ENCODE measurements at places on chromosomes 16 and 17.

- DNase-seq = no peak
These were observed 87.6 kb downstream of the SPACA3 start for GRCh38 chr17:33079201-33079600.

DNA sequence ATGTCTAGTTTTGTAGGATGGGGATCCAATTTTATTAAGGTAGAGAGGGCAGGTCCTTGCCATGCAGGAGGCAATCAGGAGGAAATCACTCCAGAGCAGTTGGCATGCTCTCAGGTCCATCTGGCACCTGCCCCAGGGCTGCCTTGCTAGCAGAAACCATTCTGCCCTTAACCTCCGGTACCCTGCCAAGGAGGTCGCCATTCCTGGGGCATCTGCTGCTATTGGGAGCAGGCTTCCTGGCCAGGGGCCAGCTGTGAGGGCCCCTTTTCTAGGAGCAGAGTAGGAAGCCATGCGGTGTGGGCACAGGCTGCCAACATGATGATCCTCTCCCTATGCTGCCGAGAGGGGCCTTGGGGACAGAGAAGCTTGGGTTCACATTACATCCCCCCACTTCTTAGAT is 47.6 kb upstream of the MGAT5B start:
- no peak for DNase-seq

DNA sequence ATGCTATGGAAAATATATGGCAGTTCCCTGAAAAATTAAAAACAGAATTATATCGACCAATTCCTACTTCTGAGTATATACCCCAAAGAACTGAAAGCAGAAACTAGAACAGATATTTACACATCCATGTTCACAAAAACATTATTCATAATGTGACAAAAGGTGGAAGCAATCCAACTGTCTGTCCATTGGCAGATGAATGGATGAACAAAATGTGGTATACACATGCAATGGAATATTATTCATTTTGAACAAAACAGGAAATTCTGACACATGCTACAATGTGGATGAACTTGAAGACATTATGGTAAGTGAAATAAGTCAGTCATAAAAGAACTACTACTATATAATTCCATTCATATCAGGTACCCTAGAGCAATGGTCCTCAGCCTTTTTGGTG is 263.5 kb upstream of the AXIN2 start:
- DNase-seq = no peak

DNA sequence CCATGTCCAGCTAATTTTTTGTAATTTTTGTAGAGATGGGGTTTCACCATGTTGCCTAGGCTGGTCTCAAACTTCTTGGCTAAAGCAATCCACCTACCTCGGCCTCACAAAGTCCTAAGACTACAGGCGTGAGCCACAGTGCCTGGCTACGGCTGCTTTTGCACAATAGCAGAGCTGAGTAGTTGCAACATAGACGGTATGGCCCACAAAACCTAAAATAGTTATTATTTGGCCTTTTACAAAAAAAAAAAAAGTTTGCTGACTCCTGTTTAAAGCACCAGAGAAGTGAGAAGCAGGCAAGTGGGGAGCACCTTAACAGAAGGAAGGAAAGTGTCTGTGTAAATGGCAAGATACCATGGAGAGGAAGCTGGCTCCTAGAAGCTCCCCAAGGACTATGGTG is 5.3 kb upstream of the HSF5 start:
- DNase-seq = no peak

DNA sequence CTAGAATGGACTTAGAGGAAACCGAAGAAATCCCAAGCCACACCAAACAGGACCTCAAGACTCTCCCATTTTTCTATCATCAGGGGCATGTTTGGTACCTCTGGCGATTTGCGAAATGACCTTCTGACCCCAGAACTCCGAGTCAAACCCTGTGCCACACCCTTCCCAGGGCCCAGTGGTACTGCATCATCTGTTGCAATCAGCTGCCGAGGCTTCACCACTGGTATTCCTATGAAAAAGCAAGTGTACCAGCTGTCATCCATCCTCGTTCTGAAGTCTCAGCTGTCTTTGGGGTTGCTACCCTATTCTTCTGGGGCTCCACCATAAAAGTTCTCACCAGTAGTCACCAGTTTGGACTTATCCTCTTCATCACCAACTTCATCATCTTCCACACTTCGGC is 2.3 kb upstream of the RSKR start:
- DNase-seq = no peak

DNA sequence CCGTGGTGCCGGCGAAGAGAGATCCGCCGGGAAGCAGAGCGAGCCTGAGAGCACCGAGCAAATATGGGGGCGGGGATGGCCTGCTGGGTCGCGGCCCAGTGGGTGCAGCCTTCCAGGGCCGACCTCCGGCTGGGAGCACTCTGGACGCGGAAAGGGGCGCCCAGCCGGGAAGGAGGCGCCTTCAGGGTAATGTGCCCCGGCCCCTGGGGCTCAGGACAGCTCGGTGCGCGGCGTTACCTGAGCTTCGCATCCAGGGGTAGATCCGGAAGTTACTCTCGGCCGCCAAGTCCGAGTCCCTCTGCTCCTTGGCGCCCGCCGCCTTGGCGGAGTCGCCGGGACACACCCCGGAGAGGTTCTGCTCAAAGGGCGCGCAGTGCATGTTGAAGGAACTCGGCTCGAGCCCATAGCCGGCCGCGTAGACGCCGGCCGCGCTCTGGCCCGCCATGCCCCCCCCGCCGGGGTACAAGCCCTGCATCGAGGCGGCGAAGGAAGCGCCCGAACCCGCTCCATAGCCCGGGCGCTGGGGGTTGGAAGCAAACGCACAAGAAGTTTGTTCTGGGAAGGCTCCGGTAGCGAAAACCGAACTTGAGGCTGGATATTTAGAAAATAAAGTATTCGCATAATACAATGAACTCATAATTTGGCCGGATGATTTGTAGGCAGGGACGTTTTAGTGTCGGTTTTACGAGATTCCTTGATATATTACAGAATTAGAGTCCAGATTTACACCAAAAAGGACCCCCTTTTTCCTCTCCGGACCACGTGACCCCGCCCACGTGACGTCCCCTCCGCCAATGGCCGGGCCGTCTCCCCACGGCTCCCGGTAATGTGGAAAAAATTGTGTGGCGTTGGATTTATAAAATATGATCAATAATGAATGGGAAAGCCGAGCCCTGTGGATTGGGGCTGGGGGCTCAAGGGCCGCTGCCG is at the start of gene HOXB7:
Gene HOXB7 (minus strand): TSS at position 736 of the 930 bp plus-strand sequence. CDS start 99 bp downstream, at position 637.
- DNase-seq = no peak

DNA sequence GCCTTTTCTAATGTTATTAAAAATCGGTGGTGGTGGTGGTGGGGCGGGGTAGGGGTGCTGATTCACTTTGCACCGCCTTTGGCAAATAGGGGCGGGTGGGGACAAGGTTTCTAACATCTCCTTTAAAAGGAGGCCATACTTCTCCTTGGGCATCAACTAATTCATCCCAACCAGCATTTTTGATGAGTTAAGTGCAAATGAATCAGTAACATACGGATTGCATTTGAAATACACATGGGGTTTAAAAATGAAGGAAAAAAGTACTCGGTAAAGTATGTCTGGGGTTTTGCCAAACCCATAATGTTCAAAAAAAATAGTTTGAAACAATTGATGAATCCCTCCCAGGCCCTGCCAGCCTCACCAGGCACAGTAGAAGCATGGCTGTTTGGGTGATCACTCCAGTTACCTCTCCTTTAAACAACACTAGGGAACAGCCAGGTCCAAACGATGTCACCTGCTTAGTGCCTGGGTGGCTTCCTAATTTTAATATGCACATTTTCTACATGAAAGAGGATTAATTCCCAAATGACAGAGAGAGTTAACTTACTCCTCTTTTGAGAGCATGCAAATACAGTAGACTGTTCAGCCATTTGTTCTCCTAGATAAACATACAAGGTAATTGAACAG is 107.2 kb downstream of the ANKFN1 start:
- DNase-seq = no peak

- DNase-seq = peak; percentile 14
These were observed 684 bp downstream of the ZFP90 start for GRCh38 chr16:68539711-68540239.

GRCh38 chr16:22213801-22214200 is 7.7 kb downstream of the EEF2K start:
- DNase-seq = no peak

- no peak for DNase-seq
These were observed 561 bp downstream of the AXIN1 start for GRCh38 chr16:351804-352520.

DNA sequence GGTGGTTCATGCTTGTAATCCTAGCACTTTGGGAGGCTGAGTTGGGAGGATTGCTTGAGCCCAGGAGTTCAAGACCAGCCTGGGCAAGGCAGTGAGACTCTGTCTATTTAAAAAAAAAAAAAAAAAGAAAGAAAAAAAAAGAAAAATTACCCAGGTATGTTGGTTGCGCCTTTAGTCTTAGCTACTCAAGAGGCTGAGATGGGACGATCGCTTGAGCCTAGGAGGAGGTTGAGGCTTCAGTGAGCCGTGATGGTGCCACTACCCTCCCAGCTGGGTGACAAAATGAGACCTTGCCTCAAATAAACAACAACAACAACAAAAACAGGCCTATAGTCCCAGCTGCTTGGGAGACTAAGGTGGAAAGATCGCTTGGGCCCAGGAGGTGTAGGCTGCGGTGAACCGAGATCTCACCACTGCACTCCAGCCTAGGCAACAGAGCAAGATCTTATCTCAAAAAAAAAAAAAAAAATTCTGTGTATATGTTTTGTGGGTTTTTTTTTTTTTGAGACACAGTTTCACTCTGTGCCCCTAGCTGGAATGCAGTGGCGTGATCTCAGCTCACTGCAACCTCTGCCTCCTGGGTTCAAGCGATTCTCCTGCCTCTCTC is 12.5 kb upstream of the ANKRD40CL start:
- no peak for DNase-seq

DNA sequence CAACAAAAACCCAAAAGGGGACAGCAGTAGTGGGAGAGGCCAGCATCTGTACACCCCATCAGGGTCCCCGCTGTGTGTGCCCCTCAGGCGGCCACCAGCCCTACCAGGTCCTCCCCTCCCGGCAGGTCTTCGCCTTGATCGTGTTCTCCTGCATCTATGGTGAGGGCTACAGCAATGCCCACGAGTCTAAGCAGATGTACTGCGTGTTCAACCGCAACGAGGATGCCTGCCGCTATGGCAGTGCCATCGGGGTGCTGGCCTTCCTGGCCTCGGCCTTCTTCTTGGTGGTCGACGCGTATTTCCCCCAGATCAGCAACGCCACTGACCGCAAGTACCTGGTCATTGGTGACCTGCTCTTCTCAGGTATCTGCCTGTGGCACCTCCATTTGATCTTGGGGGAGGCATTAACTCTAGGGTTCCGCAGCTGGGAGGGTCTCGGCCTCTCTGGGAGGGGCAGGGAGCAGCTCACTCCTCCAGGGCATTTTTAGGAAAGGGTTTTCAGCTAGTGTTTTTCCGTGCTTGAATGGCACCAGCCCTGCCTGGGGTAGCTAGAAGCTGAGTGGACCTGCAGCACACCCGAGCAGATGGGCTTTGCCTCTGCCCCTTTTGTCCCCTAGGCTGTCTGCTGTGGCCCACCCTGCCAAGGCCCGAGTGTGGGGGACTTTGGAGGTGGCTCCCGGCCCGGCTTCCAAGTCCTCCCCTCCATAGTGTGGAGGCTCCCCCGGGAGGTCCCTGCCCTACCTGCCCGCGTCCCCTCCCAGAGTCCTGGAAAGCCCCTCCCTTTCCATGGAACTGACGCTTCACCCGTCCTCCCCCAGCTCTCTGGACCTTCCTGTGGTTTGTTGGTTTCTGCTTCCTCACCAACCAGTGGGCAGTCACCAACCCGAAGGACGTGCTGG is 2.6 kb downstream of the SYNGR2 start:
- no peak for DNase-seq

GRCh38 chr16:55379876-55380390 is 55.9 kb downstream of the IRX6 start:
- DNase-seq = no peak

GRCh38 chr16:67238806-67239470 is 8.3 kb downstream of the FHOD1 start:
- DNase-seq = no peak

DNA sequence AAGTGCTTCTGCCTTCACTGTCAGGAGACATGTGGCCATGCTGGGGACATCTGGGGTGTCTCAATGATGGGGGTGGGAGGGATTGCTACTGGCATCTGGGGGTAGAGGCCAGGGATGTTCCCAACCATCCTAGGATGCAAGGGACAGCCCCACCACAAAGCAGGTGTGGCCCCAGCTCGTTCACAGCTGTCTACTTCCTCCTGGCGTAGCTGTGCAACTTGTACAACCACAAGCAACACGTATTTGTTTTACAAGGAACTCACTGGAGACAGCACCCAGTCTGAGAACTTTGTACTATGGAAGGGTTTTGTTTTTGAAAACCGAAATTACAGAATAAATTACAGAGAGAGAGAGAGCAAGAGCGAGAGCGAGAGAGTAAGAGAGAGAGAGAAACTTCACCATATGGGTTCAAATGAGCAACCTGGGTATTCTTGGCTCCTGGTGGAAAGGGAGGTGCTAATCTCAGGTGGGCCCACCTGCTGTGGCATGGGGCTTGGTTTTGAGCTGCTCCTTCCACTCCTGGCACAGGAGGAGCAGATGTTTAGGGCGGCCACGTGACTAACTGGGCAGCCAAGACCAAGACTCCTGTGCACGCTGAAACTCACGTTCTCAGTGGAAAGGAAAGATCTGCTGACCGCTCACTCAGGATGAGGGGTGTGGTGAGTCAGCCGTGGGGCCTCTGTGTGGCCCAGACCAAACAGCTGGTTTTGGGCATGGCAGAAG is 17.5 kb upstream of the TNFRSF13B start:
- DNase-seq = no peak

Measured in AML-193 (cell line).